ENCODE measurements at places on chromosomes 1 and 21.

DNA sequence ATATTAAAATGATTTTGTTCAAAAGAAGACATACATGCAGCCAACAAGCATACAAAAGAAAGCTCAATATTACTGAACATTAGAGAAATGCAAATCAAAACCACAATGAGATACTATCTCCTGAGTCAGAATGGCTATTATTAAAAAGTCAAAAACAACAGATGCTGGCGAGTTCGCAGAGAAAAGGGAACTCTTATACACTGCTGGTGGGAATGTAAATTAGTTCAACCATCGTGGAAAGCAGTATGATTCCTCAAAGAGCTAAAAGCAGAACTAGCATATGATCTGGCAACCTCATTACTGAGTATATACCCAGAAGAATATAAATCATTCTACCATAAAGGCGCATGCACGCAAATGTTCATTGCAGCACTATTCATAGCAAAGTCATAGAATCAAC, 126.0 kb upstream of the HMCN1 start:
- no peak for DNase-seq

GRCh38 chr1:38489844-38490270, 369.7 kb downstream of the RRAGC start:
- no peak for DNase-seq

DNA sequence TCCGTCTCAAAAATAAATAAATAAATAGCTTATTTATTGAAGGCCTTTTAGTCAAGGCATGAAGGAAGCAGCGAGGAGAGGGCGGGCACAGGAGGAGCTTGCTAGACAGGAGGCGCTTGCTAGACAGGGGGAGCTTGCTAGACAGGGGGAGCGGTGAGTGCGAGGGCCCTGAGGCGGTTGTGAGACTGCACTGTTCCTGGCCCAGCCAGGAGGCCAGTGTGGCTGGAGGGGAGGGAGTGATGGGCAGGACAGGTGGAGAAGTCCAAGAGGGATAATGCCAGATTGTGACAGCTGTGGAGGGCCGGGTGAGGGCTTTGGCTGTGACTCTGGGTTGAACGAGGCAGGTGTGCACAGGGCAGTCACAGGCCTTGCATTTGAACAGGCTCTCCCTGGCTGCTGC, 18.2 kb downstream of the KIF17 start:
- no peak for DNase-seq

- DNase-seq = no peak
These were observed 156.5 kb downstream of the CASZ1 start for GRCh38 chr1:10639775-10640578.

- no peak for DNase-seq
These were observed 39.1 kb upstream of the KCNK2 start for GRCh38 chr1:215043401-215043800.

- DNase-seq = no peak
These were observed 38.7 kb upstream of the DESI2 start for GRCh38 chr1:244614113-244614836.
